ENCODE measurements at places on chromosomes 13 and 19.

DNA sequence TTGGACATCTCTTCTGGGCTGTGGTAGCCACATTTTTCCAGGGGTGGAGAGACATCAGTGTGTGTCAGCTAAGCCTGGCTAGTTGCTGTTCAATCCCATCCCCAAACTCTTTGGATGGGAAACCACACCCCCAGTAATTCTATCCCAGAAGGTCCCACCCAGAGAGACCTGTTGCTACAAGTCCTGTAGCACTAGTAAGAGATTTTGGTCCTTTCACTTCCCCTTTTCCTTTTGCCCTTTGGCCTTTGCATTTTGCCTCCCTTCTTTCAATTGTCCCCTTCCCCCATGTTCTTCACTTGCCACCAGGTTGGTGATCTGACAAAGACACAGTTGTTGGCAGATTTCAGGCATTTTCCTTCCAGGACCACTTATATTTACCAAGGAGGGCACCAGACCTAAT is 3.8 kb downstream of the CBY2 start:
- DNase-seq: no peak

GRCh38 chr13:27578121-27579030 is 42.0 kb downstream of the LNX2 start:
- no peak for DNase-seq

- DNase-seq: peak; percentile 66
Observed at GRCh38 chr19:48480183-48480557, 11.0 kb downstream of the CYTH2 start.

DNA sequence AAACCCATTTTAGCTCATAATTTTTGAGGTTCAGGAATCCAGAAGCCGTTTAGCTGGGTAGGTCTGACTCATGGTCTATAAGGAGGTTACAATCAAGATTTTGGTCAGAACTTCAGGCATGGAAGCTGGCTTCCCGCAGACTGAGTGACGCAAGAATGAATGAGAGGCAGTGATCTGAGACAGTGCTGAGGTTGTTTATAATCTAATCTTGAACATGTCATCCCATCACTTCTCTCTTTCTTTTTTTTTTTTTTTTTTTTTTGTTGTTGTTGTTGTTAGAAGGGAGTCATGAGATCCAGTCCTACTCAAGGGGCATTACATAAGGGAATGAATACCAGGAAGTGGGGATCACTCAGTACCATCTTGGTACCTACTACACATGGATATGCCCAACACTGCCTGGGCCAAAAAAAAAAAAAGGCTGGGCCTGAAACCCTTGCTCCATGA is 217.4 kb downstream of the DLEU7 start:
- DNase-seq: no peak

DNA sequence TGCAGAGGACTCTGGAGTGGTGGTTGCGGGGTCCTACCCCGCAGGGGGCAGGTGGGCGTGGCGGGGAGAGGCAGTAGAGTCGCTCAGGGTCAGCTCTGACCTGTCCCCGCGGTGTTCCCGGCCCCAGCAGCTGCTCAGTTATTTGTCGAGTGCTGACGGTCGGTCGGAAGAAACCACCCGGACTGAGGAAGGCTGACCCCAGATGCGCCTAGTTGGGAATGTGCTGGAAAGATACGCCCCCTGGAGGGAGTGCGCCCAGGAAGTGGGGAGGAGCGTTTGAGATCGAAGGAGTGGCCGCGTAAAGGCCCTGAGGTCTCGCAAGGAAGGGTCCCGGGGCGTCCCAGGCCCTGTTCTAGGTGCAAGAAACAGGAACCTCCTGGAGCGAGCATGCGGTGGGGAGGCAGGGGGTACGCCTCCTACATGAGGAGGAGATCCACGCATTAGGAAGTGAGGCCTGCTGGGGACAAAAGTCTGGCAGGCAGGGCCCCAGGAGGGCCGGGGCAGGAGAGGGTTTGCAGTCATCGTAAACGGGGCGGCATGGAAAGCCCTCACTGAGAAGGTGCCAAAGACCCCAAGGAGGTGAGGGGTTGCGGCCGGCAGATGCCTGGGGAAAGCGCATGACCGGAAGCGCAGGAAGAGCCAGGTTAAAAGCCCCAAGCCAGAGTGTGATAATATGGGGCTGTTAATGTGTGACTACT is 9.2 kb downstream of the CCDC8 start:
- DNase-seq: no peak

- peak; percentile 82 for DNase-seq
Observed at GRCh38 chr19:45498411-45499195, at the start of gene PPM1N. PPM1N (plus strand) TSS chr19:45498443; CDS start chr19:45498473, 30 bp downstream.

GRCh38 chr19:23439623-23440022 is 44.4 kb upstream of the ZNF91 start:
- no peak for DNase-seq

DNA sequence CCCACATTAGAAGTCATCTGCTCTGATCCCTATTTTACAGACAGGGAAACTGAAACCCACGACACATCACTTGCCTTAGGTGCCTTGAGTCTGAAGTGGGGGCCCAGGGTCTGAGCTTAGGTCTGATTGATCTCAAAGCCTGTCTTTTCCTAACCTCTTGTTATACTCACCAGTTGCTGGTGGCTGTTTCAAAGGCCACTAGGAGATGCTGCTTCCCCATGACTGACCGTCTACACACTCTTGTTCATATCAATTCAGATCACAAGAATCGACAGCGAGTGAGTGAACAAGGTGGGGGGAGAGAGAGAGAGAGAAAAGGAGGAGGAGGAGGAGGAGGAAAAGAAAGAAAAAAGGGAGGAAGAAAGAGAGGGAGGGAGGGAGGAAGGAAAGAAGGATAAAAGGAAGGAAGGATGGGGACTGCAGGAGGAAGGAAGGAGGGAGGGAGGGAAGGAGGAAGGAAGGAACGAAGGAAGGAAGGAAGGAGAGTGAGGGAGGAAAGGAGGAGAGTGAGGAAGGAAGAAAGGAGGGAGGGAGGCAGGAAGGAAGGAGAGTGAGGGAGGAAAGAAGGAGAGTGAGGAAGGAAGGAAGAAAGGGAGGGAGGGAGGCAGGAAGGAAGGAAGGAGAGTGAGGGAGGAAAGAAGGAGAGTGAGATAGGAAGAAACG is 3.3 kb downstream of the OR10H1 start:
- DNase-seq: no peak
